ENCODE measurements at places on chromosomes 5 and 9. TPM values are rescaled to one million over a fixed set of nuclear protein-coding genes. Genes with fewer than 3 reads are reported as not detected.

The ZBTB26 gene
- total RNA-seq: 8.7 TPM

- no peak for DNase-seq
Measured at GRCh38 chr9:68949271-68950000, 64.5 kb downstream of the PRKACG start.

GRCh38 chr5:119852140-119852539, 222.8 kb downstream of the FAM170A start:
- DNase-seq: no peak

- no peak for DNase-seq
Measured at GRCh38 chr9:115085773-115086377, 32.1 kb downstream of the TNC start.

GRCh38 chr5:176847726-176848290, 37.4 kb downstream of the UNC5A start:
- DNase-seq: no peak

GRCh38 chr5:80246001-80246758, 9.7 kb downstream of the SERINC5 start:
- DNase-seq: no peak
